Astrocyte of the hippocampus (primary cell): ENCODE measurements at places on chromosomes 4 and X.

DNA sequence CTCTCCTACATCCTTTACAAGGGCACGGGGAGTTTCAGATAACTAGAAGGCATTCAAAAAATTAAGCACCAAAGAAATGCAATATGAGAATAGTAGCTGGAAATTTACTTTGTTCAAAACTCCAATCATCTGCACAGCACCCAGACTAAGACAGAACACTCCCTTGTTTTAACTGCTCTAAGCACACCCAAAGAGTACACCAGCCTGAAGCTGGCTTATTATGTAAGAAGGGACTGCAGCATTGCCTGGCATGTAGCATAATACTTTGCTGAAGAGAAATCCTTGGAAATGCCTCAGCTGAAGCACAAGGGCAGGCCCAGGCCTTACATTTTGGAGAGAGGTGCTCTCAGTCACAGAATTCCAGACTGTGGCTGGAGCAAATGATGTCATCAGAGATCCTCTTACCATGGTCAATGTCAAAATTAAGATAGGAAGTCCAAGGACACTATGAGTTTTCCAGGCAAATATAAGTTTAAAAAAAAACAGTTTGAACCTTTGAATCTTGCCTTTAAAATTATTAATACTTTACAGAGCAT, 14.8 kb downstream of the ARHGEF6 start:
- no peak for DNase-seq

DNA sequence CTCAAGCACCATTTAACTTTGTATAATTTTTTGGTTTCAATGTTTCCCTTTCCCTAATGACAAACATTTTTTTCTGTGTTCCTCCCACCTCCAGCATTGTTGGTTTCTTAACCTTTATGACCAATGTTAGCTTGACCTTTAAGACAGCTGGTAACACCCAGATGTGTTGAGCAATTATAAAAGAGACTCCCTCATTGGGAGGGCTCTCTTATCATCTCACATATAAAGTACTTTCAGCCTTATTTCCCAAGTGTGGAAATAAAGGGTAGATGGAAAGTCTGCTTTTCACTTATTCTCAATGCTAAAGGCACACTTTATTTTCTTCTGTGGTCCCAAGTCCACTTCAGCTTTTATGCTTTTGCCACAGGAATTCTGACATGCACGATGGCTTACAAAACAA, 1420.4 kb downstream of the RAPGEF2 start:
- DNase-seq = peak; percentile 33

- no peak for DNase-seq
These were observed 48.6 kb downstream of the TSC22D3 start for GRCh38 chrX:107726816-107727534.

DNA sequence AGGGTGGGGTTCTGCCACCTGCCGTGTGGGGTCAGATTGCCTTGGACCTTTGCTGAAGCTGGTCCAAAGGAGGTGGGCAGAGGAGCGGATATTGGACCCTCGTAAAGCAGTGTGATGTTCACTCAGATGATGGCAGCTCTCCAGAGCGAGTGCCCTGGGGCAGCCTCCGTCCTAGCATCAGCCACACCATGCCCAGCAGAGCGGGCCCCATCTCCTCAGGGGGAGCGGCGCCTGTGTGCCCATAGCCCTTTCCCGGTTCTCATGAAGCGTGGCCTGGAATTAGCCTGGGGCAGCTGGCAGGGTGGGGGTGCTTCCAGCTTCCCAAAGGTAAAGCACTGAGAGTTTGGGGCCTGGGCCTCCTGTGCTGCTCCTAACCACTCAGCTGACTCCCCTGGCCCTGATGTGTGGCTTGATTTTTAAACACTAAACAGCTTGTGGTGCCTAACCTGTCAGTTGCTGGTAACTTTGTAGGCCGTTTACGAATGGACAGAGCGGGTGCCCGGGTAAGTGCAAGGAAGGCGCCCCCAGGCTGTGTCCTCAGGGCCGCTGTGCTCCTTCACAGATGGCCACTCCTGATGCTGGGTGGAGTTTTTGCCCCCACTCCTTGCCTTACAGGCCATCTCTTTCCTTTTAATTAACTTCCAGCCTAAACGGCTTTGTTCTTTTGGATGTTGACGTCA, 36.0 kb downstream of the NOP14 start:
- no peak for DNase-seq

GRCh38 chr4:6373541-6374410, 98.6 kb downstream of the PPP2R2C start:
- DNase-seq = no peak

- DNase-seq = peak; percentile 38
These were observed 42.4 kb downstream of the DCUN1D4 start for GRCh38 chr4:51885363-51885762.

GRCh38 chrX:86369847-86370630, 221.8 kb downstream of the DACH2 start:
- no peak for DNase-seq

- no peak for DNase-seq
These were observed 4.2 kb downstream of the BCOR start for GRCh38 chrX:40093586-40093985.

- DNase-seq = no peak
These were observed 95.9 kb upstream of the GALNTL6 start for GRCh38 chr4:171717231-171717741.

DNA sequence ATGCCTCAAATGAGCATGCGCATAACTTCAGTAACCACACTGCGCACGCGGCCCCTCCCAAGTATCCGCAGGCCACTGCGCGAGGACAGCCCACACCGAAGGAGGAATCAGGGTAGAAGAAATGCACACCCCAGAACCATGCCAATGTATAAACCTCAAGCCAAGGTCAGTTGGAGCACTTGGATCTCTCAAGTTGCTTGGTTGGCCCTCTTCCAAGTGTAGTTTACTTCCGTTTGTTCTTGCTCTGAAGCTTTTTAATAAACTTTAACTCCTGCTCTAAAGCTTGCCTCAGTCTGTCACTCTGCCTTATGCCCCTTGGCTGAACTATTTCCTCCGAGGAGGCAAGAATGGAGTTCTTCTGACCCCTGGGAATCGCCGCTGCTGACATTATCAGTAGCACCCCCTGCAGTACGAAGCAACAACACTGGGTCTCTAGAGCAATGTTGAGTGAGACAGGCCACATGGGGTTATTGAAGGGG, 22.0 kb upstream of the SPINK2 start:
- no peak for DNase-seq

- no peak for DNase-seq
These were observed 24.8 kb upstream of the CRMP1 start for GRCh38 chr4:5917672-5918071.

DNA sequence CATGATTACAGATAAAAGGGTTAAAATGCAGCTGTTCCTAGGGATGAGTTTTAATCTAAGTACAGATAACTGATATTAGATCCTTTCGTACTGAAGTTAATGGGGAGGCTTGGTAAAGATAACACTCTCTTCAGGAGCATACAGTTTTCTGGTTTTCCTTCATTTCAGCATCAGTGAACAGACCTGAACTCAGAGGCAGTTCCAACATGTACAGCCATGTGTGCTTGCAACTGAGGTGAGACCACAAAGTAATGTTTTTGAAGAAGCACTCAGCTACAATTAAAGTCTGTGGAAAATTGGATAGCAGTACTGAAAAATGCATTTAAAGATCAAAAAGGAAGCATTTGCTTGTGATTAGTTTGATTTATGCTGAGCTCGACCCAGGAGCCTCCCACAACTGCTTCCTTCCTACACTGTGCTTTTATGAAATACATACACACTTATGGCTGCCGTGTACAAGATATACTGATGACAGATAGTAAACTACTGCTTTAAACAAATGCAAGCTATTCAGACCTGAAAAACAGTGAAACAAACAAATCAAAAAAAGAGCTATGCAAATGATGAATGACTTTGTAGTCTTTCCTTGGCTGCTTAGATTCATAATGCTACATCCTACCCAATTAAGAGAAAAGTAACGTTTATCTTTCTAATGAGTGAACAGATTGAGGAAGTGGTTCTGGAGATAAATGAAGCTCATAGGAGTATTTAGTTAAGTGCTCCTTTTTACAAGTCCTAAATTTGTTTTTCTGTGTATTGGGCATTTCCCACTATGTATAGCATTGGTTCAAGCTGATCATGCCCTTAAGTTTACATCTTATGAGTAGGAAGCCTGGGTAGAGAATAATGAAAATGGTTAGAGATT, 68.4 kb downstream of the PDLIM5 start:
- no peak for DNase-seq

- peak; percentile 10 for DNase-seq
These were observed 383.5 kb upstream of the INTU start for GRCh38 chr4:127249066-127249766.

GRCh38 chr4:3464911-3465697, 2.0 kb downstream of the DOK7 start:
- DNase-seq = no peak

DNA sequence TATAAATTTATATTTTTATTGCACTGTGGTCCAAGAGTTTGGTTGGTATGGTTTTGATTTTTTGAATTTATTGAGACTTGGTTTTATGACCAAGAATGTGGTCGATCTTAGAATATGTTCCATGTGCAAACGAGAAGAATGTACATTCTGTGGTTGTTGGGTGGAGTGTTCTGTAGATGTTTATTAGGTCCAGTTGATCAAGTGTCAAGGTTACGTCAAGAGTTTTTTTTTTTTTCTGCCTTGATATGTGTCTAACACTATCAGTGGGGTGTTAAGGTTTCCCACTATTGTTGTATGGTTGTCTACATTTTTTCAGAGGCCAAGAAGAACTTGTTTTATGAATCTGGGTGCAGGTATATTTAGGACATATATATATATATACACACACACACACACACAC, 10.8 kb downstream of the ETDB start:
- DNase-seq = no peak

GRCh38 chrX:13253223-13253622, 66.6 kb downstream of the ATXN3L start:
- no peak for DNase-seq

DNA sequence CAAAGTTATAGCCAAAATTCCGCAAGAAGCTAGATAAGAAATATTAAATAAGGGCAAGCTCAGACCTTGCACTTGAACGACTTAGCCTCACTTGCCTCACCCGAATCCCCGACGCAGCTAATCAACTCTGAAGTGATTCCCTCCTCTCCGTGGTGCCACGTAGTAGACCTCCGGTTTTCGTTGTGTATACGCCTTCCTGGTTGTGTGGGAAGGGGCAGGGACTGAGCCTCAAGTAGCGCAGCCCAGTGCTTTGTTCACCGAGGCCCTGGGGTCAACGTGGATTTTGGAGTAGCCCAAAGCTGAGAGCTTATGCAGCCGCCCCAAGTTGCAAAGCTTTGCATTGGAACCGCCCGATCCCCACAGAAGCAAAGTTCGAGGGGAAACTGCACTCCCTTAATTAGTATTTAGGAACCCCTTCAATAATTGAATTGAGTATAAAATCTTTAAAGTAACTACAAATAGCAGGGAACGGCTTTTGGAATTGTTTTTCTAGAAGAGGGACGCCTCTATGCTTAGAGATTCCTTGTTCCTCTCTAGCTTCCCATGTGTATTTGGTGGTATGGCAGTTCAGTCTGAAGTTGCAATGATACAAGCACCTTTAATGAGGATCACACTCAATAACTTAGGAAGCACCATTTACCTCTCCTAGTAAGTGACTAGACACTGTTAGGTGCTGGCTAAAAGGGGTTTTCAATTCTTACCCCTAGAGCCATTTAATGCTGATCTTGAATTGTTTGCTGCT, 55.7 kb downstream of the LINC00632 start:
- DNase-seq = peak; percentile 41

GRCh38 chr4:76736414-76736813, 161.5 kb downstream of the SOWAHB start:
- no peak for DNase-seq

- DNase-seq = peak; percentile 15
These were observed 19.0 kb upstream of the SUPT20HL2 start for GRCh38 chrX:24332878-24333277.

DNA sequence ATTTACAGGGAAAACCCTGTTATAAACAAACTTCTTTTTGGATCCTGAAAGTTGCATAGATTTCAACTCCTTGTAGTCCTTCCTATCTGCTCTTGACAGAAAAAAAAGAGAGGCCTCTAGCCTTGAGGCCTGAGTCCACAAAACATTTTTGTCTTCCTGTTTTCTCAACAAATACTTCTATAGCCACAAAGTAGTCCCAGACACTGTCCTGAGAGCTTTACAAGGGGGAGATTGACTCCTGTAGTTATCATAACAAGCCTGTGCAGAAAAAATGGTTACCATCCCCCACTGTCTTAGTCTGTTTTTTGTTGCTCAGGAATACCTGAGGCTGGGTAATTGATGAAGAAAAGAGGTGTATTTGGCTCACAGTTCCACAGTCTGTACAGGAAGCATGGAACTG, 35.2 kb downstream of the PCDH7 start:
- peak; percentile 23 for DNase-seq

- peak; percentile 95 for DNase-seq
These were observed 101.4 kb downstream of the WWC2 start for GRCh38 chr4:183200453-183200852.

- no peak for DNase-seq
These were observed 970.8 kb upstream of the TENM3 start for GRCh38 chr4:181272422-181272821.

GRCh38 chr4:37634180-37634579, 52.0 kb downstream of the RELL1 start:
- no peak for DNase-seq

DNA sequence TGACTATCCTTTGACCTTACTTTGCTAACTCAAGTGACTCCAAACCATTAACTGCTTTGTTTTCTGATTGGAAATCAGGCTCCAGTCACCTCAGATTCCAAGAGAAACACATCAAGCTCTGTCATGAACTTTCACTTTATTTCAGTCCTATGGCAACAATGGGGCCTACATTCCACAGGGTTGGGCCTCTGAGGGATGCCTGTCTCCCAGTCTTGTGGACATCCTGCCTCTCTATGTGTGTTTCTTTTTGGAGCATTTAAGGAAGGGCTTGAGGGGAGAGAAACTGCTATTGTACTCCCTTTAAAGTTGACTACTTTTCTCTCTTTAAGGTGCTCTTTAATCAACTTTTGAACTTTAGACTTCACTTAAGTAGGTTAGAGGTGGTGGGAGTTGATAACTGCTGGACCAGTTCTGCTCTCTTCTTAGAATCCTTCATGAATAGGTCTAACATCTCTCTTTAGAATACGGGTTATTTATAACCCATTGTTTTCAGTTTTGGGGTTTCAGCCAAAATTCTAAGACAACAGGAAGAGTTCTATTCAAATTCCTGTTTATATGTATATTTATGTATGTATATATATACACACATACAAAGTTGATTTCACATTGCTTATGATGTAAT, 274.3 kb upstream of the NR3C2 start:
- DNase-seq = peak; percentile 10

DNA sequence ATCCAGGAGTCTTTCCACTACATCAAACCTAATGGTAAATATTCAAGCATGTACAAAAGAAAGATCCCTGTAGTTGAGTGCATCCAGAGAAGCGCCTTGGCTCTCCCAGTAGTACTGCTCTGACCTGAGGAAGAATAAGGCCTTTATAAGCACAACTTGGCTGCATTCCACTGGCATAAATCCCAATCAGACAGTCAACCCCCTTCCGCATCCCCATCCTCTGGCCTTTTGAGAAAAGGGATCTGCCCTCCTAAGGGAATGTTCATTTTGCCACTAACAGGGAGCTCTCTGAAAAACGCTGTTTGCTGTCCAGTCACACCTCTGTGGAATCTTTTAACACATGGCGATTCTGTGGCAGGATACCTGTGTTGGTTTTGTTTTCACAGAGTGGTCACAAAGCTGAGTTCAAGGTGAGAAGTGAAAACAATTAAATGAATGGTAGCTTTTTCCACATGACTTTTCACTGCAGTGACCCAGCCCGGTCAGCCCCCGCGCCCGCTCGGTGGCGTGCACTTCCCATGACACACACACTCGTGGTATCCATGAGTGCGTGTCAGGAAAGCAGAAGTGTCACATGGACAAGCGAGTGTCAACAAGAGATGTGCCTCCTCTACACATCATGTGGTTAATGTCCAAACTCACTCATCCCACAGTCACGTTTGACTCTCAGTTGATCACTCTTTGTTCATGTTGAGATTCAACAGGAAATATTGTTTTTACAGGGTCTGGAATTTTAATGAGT, 112.2 kb upstream of the ENPP6 start:
- peak; percentile 37 for DNase-seq
